Brain pericyte (primary cell): ENCODE measurements at places on chromosomes 11 and 22.

- DNase-seq: no peak
Observed at GRCh38 chr22:28348613-28349609, 330.7 kb downstream of the TTC28 start.

- no peak for DNase-seq
Observed at GRCh38 chr11:50379484-50379883, 346.8 kb downstream of the OR4C45 start.

DNA sequence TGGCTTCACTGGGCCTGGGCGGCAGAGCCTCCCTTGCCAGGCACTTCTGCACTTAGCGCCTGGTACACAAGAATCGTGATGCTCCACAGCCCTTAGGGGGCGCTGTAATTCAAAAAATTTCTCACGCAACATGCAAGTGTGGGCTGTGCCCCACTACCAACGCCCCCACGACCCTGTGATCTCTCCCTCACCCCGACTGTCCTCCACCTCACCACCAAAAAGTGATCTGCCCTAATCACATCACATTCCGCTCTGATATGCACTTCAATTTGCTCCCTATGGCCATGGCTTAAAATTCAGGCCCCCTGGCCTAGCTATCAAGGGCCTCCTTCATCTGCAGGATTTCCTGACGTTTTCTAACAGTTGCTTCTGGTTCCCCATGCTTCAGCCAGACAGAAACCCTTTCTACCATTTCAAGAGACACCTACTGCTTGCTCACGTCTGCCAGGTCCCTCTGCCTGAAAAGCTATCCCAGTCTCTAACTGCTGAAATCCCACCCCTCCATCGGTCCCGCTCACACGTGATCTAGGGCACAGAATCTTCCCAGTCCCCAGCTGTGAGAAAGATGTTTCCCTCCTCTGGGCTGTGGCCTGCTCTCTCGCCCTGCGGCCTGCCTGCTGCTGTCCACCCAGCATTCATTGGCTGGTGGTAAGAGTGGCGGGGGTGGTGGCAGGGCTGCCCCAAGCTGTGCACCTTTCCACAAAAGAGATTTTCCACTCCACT, 27.9 kb upstream of the LRRC32 start:
- no peak for DNase-seq

DNA sequence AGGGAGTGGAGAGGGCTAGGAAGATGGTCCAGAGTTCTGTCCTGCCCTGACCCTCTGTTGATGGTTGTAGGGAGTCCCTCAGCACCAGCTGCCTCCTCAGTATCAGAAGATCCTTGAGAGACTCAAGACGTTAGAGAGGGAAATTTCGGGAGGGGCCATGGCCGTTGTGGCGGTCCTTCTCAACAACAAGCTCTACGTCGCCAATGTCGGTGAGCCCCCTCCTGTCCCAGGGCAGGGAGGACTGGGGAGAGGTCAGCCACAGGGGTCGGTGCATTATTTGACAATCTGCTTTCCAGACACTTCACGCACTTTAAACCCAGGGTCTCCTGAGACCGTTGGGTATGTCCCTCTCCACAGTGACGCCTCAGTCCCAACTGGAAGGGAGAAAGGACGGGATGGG, 18.1 kb downstream of the TAB1 start:
- DNase-seq: no peak

DNA sequence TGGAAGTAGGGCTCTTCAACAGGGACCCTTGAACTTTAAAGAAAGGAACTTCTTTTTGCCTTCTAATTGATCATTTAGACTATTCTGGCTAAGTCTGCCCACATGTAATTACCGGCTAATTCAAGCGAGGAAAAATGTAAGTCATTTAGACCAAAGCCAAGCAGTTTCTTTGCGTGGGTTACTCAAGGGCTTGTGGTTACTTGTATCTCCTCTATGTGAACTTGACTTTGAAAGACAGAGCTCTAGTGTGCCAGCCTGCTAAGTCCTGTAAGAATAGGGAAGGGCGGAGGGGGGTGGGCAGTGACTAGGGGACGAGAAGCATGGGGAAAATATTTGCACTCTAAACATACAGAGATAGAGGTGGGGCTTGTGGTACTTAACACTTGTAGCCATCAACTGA, 145.2 kb upstream of the TEAD1 start:
- no peak for DNase-seq

GRCh38 chr11:797296-798092, 587 bp downstream of the SLC25A22 start:
- peak; percentile 84 for DNase-seq

DNA sequence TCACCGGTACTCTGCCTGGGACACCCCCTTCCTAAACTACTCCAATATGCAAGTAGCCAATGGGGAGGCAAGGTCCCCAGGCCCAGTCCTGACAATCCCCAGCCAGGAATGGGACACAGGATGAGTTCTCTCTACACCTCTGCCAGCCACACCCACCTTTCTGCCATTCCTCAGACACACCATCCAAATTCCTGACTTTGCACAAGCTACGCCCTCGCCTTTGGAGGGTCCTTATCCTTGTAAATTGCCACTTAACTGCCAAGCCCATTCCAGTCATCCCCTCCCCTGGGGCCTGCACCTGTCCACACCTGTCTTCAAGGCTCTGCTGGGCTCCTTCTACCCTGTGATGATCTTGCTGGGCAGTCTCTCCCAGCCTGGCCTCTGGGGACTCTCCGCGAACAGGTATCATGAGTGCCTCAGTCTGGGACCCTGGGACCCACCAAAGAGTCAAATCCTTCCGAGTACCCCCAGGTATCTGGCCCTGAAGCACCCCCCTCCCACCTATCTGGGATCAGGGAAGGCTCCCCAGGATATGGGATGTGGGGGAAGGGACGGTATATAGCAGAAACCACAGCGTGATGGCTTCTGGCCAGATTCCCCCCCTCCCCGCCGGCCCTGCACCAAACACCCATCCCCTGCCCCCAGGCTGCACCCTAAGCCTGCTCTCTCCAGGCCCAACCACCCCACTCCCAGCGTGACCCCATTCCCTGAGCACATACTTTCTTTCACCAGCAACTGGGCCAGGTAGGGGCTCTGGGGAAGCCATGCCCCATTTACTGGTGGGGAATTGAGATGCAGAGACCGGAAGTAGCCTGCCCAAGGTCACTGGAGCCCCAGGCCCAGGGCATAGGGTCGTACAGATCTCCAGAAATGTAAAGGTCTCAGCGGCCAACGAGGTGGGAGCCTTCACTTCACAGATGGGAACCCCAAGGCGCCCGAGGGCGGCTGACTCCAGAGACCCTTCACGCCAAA, 806 bp downstream of the ARAP1 start:
- DNase-seq: no peak

DNA sequence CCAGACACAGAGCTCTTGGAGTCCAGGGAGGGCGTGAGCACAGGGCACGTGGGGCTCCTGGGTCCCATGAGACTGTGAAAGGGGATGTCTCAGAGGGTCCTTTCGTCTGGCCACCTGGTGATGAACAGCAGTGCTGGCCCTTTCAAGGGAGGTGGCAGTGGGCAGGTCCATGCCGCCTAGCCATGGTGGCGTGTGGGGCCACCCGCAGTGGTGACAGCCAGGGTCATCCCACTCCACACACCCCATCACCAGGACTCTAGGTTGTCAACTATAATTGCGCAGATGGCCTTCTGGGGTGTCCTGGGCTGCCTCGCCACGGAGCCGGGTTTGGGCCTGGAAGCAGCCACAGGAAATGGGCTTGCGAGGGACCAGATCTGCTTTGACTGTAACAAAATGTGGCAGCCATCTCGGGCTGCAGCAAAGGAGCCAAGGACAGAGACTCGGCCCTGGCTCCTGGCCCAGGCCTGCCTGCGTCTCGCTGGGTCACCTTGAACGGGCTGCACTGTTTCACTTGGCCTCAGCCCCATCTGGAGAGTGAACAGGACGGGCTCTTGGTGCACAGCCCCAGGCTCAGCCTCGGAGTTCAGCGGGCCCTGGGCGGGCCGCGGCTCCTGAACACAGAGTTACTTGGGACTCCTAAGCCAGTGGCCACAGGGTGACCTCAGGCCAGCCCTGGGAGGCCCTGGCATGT, 1350.5 kb downstream of the BRD1 start:
- no peak for DNase-seq

- DNase-seq: no peak
Observed at GRCh38 chr11:130715085-130715876, 201.0 kb downstream of the SNX19 start.

- DNase-seq: no peak
Observed at GRCh38 chr22:42490243-42490832, 29.3 kb downstream of the RRP7A start.

GRCh38 chr11:133047036-133047770, 485.1 kb downstream of the OPCML start:
- no peak for DNase-seq

DNA sequence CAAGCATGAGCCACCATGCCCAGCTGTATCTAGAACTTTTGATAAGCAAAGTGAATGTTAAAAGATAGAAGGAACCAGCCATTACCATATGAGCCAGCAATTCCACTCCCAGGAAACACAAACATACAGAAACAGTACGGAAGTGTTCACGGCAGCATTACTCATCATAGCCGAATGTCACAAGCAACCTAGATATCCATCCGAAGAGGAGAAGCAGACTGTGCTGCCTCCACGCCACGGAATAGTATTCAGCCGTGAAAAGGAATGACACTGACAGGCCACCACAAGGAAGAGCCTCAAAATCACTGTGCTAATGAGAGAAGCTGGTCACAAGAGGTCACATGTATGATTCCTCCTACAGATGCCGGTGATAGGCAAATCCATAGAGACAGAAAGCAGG, 17.6 kb upstream of the MGAT3 start:
- DNase-seq: no peak

DNA sequence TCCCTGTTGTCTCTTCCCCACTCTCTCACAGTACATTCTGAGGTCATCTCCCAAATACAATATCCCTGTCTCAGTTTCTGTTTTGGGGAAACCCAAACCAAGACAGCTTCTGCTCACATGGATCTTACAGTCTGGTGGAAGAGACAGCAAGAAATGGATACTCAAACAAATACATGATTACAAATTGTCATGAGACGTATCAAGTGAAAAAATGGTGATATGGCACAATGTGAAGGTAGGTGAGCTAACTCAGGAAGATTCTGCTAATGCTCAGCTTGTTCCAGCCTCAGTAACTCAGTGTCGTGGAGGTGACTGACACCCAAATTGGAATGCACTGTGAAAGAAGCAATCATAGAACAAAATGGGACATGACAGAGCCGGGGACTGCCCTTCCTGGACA, 68.3 kb downstream of the CHST1 start:
- DNase-seq: no peak

DNA sequence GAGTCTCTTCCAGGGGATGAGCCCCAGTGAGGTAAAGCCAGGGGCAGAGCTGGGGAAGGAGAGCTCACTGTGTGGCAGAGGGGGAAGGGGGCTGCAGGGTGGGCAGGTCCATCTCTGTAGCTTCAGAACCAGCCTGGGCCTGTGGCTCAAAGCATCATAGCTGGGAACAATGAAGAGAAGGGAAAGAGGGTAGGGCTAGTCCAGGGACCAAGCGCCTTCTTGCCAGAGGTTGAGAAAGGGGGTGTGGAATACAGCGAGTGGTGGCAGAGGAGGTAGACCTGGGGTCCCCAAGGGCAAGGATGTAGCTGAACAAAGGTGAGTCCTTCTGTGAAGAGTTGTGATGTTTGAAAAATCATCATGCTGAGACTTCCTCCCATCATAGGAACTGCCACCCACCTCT, 1.2 kb upstream of the PLA2G3 start:
- no peak for DNase-seq

- DNase-seq: no peak
Observed at GRCh38 chr11:61331651-61332050, 1.3 kb downstream of the DDB1 start.

- no peak for DNase-seq
Observed at GRCh38 chr11:34175284-34176019, 70.0 kb downstream of the NAT10 start.

DNA sequence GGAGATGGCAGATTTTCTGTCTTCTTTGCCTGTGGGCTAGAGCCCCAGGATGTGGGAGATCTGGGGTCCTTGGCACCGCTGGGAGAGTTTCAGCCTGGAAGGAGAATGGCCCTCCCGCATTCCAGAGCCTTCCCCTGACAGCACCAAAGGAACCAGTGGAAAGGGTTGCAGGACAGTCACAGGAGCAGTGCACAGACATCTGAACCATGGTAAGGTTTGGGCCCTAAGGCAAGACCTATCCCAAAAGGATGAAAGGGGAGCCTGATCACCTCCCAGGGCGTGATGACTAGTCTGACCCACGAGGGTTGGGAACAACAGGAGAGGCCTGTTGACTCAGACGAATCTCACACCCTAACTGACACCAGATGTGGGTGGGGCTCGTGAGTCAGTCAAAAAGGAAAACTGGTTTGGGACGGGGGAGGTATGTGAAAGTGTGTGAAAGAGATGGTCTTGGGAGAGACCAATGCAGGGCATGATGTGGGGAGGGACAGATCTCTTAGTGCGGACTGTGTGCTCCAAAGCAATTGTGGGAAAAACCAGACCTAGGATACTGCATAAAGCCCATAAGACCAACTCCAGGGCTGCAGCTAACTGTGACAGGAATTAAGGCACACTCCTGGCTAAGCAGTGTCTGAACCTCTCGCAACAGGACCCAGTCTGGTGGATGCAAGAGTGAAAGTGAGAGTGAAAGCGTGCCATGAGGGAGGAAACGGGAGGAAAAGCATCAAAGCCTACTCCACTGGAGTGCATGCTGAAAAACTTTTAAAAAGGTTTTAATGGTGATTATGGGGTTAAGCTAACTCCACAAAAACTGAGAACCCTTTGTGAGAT, 39.1 kb upstream of the GLYAT start:
- DNase-seq: no peak

DNA sequence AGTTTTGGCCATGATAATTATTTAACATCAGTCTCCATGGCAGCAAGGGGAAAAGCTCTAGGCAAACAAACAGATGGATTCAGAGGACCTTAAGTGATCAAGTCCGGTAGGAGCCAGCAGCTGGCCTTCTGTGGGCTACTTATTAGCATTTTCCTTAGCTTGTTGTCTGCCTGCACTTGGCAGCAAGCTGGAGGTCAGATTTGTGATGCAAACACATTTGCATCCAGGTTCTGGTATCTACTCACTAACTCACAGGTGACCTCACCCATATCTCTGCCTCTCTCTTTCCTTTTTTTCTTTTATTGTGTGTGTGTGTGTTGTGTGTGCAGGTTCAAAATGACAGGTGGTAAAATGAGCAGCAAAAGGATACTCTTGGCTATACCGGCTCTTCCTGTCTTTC, 32.3 kb downstream of the ARHGAP42 start:
- DNase-seq: no peak

GRCh38 chr22:20438678-20439492, 1.3 kb upstream of the SCARF2 start:
- no peak for DNase-seq

GRCh38 chr11:121881806-121882205, 234.2 kb downstream of the BLID start:
- DNase-seq: no peak

- DNase-seq: no peak
Observed at GRCh38 chr22:46728470-46728869, 9.6 kb downstream of the CERK start.

DNA sequence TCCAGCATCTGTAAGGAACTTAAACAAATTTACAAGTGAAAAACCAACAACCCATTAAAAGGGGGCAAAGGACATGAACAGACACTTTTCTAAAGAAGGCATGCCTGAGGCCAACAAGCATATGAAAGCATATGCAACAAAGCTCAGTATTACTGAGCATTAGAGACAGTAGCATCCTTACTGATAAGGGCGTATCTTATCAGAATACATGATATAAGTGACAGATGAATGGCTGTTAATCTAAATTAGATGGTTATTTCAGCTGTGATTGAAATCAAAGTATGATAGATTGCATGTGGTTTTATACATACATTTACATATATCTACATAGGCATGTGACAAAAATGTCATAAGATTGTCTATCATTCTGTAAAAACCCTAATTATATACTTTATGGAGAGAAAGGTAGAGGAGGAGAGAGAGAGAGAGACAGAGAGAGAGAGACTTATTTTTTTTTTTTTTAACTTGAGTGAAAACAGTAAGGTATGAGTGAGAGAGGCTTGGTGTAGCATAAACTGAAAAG, 1240.7 kb downstream of the FAM181B start:
- DNase-seq: no peak
